Stimulated activated CD8-positive, alpha-beta memory T cell treated with anti-CD3 and anti-CD28 coated beads, Interleukin-15, amount 100 ng/mL, for 24 hours (primary cell): ENCODE measurements at places on chromosomes 4 and X.

DNA sequence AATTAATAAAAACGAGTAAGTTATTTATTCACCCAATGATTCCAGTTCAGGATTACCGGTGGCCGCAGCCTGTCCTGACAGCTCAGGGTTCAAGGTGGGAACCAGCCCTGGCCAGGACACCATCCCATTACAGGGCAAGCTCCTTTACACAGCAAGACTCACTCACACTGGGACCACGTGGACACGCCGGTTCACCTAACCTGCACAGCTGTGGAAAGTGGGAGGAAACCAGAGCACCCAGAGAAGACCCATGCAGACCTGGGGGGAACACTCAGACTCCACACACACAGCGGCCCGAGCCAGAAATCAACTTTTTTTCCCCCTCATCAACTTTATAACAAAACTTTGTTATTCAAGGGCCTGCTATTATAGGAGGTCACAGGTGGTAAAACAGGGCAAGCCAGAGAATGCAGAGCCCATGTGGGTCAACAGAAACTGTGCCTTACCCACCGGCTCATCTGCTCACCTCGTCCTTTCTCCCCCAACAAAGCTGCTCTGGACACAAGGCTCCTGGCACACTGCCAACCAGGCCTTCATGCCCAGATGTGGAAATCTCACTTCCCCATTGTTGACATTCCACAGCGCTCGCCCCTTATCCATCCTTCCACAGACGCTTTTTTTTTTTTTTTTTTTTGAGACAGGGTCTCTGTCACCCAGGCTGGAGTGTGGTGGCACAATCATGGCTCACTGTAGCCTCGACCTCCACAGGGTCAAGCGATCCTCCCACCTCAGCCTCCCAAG is 8.0 kb upstream of the ODAPH start:
- no peak for DNase-seq

GRCh38 chr4:73311428-73311827 is 52.8 kb upstream of the ANKRD17 start:
- DNase-seq: no peak

DNA sequence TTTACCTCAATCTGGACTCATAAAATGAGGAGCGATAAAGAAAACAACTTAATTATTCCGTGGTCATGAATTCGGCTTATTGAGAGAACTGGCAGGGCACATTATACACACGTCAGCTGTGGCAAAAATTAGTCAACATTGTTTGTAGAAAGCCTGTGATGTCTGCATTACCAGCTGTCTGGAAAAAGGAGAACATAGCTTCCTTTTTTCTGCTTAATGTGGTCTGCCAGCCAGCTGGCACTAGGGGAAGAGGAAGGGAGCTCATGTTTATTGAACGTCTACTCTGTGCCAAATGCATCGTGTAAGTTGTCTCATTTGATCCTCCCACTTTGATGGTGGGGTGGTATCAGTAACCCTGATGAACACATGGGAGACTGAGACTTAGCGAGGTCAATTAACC is 367.6 kb downstream of the ARHGAP24 start:
- no peak for DNase-seq

DNA sequence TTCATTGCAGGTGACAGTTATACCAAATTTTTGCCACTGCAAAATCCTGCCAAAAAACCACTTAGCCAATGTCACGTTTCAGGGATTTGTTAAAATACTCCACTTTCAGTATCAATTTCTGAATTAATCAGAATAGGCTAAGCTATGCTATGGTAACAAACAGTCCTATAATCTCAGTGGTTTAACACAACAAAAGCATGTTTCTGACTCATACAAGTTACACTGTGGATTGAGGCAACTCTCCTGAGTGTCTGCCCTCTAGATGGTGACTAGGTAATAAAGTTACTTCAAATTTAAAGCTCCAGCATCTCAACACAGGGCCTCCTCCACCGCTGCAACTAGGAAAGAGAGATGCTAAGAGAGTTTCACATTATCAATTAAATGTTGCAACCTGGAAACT is 23.0 kb upstream of the RADX start:
- no peak for DNase-seq

- no peak for DNase-seq
These were observed 30.5 kb upstream of the EIF4E start for GRCh38 chr4:98959411-98959810.

DNA sequence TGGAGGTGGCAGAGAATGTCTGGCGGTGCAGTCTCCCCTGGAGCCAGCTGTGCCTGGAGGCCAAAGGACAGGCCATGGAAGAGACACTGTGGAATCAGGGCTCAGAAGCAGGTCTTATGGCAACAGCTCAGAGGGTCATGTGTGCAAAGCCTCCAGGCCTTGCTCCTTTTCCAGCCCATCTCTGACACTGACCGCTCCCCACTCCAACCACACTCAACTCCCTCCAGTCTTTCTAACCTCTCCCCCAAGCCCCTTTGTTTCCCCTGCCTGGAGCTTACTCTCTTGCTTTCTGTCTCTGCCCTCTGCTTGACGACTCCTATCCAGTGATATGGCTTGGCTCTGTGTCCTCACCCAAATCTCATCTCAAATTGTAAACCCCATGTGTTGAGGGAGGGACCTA is 34.2 kb upstream of the CRMP1 start:
- no peak for DNase-seq

DNA sequence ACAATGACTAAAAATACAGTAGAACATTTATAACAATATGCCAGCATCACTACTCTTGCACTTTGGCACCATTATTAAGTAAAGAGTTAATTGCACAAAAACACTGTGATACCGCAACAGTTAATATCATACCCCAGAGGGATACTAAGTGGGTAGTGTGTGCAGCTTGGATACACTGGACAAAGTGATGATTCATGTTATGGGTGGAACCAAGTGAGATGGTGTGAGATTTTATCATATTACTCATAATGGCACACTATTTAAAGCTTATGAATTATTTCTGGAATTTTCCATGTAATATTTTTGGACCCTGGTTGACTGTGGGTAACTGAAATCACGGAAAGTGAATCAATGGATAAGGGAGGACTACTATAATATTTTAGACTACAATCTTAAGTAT is 265.3 kb downstream of the PCDH18 start:
- DNase-seq: no peak

DNA sequence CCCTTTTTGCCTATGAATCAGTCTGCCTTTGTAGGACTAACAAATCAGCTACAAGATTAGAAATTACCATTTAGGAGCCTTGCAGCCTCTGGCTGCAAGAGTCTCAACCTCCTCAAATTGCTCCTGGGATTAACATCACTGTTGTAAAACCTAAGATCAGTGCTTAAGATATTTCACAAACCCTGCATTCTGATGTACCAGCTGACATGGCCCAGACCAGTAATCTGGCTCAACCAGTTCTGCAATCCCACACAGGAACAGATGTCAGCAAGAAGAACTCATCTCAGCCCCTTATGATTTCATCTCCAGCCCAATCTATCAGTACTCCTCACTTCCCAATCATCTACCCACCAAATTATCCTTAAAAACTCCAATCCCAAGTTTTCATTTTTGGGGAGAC is 32.5 kb upstream of the AADAT start:
- DNase-seq: no peak

DNA sequence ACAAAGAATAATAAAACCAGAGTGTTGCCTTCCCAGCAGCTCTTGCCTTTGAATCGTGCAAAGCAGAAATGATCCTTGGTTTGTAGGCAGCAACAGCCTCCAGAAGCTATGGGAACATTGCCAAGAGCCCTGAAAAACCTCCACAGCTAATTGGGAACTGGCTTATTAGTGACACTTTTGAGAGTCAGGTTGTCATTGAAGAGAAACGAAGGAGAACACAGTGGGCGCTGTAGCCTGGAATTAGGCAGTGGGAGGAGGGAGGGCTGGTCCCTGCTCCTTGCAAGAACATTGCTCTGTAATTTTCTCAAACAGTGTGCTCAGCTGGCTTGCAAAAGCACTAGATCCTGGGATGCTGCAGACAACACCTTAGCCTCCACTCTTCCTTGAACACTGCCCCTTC is 331.5 kb upstream of the EMCN start:
- no peak for DNase-seq

DNA sequence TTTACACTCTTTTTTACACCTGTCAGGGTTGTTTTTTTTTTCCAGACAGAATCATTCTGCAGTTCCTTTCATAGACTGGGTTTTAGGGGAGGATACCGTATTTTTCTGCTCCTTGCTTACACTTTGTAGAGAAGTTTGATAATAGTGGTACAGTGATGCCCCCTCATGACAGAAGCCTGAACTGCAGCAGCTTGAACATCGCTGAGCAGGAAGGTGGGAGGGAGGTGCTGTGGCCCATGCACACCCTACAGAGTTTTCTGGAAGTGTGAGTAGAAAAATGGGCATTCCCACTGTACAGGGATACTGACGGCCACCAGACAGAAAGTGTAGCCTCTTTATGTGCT is 54.5 kb downstream of the RAB40A start:
- DNase-seq: peak; percentile 35

- no peak for DNase-seq
These were observed 110.6 kb downstream of the PHKA2 start for GRCh38 chrX:18873189-18873791.

GRCh38 chr4:102663073-102663472 is 97.7 kb downstream of the MANBA start:
- DNase-seq: no peak

DNA sequence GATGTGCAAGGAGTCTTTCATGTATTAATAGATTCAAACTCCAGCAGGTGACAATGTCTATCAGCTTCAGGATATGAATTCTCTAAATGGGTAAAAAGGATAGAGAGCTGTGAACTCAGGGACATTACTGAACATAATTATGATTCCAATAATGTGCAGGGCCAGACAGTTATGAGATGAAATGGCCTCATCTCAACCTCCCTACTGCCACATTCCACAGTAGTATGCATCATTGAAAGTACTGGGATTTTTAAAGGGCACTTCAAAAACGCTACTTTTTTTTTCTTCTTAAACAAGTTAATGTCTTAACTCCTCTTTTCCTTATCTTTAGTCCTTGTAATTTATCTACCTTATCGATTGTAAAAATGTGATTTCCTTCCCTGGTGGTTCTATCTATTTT is 202.0 kb downstream of the APBB2 start:
- DNase-seq: no peak

DNA sequence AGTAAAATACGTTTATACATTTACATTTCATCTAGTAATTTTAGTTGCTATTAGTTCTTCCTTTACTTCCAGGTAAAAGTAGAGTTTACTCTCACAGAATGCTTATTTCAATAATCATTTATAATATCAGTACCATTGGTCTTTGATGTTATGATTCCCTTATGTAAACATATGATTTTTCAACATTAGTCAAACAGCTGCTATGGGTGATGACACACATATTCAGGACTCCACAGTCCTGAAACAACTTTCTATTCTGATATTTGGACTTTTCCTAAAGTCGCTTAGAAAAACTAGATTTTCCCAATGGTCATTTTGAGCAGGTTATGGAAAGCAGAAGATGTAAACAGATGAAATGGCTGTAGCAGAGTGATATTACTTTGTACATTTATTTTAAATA is 369.8 kb downstream of the UNC5C start:
- DNase-seq: no peak

DNA sequence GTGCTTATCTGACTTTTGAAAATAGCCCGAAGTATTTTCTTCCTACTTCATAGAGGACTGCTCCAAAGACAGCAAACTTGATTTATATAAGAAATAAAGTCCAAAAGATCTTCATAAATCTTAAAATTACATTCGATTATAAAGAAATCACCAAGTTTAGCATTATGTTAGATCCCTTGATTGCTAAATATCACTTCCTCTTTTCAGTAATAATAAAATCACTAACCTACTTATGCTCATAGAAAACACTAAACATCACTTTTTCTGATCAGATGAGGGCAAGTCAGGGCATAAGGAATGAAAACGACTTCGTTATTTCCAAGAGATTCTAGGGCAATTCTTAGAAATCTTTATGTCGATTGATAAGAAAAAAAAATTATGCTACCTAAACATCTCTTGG is 32.0 kb downstream of the DYNLT3 start:
- no peak for DNase-seq

- no peak for DNase-seq
These were observed 41.9 kb downstream of the HELQ start for GRCh38 chr4:83413676-83414075.

- DNase-seq: no peak
These were observed 133.2 kb upstream of the ADAMTS3 start for GRCh38 chr4:72701987-72702819.

DNA sequence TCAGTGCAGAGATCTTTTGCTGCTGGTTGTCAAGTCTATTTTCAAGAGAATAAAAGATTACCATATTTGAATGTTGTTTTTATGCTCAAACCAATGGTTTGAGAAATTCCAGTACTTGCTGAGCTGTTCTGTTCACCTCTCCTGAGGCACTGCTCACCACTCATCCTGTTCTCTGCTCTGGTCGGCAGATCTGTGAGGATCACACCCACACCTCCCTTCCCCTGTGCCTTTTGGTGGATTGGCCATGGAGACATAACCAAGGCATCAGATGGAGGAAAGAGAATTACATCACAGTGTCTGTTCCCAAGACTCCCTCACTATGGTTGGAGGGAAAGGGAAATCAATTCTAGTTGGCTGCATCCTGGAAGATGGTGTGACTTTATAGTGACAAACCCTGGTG is 391.6 kb downstream of the ARHGAP24 start:
- DNase-seq: no peak

GRCh38 chr4:92996533-92996932 is 692.8 kb downstream of the GRID2 start:
- no peak for DNase-seq

DNA sequence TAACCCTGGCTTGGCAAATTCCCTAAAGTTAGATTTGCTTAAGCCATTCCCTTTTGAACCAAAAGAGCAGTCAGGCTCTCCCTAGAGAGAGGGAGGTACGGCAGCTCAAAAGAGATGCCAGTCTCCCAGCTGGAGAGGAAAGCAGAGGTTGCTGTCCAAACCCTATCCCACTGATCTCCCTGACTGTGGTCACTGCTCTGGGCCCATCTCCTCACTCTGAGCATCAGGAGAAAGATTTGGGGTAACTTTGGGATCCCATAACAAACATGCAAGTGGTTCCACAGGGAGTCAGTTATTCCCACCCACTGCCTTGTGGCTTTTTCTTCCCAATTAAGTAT is 17.1 kb downstream of the ACSL1 start:
- no peak for DNase-seq

GRCh38 chrX:134457708-134458107 is 2.3 kb upstream of the HPRT1 start:
- no peak for DNase-seq

GRCh38 chr4:121156822-121157769 is 7.0 kb downstream of the TNIP3 start:
- DNase-seq: no peak

- DNase-seq: no peak
These were observed 19.4 kb upstream of the TMPRSS11F start for GRCh38 chr4:68148800-68149685.

- DNase-seq: no peak
These were observed 106.3 kb upstream of the MID1 start for GRCh38 chrX:10726647-10727046.

DNA sequence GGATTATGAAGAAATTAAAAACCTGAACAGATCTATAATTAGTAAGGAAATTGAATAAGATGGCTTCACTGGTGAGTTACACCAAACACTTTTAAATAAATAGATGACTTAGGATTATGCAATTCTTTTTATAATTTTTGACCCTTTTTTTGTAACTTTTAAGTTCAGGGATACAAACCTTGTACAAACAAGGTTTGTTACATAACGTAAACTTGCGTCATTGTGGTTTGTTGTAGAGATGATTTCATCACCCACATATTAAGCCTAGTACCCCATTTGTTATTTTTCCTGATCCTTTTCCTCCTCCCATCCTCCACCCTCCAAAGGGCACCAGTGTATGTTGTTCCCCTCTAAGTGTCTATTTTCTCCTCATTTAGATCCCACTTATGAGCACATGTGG is 75.7 kb downstream of the CPEB2 start:
- no peak for DNase-seq
